RPMI8226 (cell line): ENCODE measurements at places on chromosomes 3 and 15.
A peak's percentile ranks its signal among the peaks of the same experiment; 100 is the strongest.

DNA sequence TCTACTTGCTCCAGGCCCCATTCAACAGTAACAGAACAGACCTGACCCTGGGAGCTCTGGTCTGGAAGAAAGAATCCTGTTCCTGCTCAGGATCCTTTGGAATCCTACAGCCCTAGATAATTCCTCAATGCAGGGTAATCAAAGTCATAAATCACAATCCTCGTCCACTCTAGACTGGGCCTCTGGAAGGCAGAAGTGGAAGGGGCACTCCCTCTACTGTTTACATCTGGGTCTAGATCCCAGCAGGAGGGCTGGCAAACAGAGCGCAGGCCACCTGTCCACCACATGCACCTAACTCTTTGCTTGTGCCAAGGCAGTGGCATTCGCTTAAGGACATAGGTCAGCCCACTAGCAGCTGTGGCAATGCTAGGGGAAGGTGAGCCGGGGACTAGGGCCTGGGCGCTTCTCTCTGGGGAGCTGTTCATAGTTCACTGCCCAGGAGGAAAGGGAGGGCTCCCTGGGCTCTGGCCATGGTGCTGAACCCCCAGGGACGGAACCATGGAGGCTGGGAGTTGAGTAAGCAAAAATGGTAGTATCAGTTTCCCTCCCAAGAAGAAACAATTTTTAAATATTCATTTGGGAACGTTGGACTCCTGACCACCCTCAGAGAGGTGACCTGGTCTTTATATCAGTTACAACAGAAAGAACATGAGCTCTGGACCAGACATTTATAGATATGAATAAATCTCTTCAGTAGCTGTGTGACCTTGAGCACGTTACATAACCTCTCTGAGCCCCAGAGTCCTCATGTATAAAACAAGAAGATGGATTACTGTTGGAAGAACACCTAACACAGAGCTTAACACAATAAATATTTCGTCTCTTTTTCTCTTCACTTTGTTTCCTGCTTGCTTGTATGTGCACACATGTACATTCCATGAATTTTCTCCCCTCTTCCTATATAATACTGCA lies 90.2 kb downstream of the NTRK3 start:
- DNase-seq = peak; percentile 57

DNA sequence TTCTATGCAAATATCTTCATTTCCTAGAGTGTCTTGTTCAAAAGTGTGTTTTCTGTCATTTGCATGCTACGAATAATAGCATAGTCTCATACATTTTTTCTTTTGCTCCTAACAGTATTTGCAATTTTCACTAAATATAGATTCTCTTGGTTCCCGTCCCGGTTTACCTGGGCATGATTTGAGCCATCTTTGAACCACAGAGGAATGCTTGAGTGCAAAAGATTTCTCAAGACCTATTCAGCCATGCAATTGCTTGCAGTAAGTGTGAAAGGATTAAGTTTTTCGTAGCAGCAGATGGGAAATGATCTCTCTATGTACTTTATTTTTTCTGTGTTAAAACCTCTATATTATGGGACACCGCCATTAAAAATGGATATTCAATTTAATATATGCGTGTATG lies 733.0 kb downstream of the ZPLD1 start:
- DNase-seq = no peak

DNA sequence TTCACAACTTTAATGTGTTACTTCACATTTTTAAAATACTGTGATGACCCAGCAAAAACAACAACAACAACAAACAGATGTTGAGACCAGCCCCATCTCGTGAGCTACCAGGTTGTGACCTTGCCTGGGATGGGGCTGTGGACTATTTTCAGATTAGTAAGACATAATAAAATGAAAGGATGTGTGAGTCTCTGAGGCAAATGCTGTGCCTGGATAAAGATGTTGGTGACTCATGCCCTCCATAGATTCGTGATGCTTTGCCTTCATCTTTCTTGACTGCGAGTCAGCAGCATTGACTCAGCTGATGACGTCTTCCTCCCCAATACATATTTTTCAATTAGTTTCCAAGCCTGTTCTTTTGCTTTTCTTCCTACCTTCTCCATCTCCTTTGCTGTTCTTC lies 453.0 kb upstream of the CFAP20DC start:
- DNase-seq = no peak

DNA sequence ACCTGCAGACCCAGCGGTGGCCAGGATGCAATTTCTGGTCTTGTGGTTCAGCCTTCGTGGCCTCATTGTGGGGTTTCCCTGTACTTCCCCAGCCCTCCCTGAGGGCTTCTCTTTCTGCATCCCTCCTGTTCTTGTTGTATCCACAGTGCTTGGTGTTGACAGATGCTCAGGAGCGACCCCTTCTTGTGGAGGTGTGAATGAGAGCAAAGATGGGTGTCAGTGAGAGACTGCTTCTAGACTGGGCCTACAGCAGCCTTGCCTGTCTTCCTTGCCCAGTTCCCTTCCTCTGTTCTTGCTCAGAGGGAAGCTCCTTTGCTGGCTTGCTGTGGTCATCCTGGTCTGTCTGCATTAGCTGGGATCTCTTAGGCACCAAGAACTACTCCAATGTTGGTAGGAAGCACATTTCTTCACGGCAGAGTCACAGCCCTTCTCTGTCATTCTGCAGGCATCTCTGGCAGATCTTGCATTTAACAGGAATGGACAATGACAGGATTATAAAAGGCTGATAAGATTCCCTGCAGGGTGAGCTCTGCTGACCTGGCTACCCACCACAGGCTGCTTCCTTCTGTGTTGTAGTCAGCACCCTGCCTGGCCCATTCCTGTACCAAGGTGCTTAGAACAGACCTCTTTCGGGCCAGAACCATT lies 317.8 kb upstream of the C2CD4B start:
- peak; percentile 70 for DNase-seq

DNA sequence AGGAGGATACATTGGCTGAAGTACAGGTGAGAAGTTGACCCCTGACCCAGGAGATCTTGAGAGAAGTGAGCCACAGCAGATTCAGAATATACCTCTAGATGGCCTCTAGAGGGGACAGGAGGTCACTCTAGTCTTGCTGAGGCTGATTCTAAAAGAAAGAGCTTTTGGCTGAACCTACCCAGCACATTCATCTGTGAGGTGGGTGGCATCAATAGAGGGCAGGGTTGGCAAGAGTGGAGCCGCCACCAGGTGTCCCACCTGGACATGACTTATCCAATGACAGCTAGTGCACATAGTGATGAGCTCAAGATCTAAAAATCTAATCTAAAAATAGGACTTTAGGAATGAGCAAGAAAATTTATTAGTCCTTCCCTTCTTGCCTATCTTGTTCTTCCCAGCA lies 51.6 kb downstream of the CYP19A1 start:
- DNase-seq = peak; percentile 57

DNA sequence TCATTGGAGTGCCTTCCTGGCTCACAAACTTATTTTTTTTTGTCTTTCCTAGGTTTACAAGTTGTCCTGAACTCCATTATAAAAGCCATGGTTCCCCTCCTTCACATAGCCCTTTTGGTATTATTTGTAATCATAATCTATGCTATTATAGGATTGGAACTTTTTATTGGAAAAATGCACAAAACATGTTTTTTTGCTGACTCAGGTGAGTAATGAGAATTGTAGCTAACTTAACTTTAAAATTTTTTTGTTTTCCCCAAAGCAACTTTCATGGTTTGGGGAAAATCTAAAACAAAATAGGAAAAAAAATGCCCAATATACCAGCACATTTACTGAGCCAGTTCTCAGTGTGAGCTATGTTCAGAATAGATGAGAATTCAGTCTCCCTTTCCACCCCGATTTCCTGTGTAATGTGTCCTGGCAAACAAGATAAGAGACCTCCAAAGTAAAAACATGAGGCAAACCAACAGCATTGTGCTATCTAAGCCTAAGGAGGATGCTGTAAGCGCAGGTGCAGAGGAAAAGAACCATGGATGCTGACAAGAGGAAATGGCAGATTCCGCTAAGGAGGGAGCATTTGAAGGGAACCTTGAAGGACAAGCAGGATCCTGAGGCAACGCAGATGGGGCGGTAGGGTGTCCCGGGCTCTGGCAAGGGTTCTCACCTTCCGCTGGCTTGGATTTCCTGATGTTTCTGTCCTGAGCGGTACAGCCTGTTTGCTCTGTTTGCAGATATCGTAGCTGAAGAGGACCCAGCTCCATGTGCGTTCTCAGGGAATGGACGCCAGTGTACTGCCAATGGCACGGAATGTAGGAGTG lies 171.4 kb downstream of the CACNA1D start:
- DNase-seq = no peak

DNA sequence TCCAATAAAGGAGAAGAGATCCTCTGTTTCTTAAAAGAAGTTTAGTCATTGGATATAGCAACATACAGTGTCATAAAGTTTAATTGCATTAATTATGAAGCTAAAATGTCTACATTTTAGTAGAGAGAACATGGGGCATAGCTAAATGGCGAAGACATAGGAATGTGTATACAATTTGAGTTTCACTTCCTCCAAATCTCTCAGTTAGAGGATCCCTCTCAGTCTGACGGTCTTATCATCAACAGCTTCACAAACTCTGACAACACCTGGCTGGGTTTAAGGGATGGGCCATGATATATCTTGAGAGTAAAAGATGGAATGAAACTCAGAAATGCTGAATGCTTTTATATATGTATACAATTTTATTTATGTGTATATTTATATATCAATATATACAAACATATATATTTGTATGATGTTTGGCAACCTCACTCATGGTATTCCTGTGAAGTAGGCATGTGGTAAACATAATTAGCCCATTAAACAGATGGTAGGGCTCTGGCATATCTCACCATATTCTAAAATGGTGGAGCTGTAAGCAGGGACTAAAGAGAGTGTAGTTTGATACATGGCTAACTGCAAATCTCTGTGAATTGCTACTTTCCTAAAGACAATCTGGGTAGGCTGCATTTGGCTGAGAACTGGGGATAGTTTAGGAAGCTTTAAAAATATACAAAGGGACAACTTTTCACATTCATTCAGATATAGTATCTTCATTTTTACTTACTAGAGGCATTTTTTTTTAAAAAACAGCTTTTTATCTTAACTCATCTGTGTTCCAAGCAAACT lies 111.6 kb downstream of the TIGIT start:
- DNase-seq = peak; percentile 23

DNA sequence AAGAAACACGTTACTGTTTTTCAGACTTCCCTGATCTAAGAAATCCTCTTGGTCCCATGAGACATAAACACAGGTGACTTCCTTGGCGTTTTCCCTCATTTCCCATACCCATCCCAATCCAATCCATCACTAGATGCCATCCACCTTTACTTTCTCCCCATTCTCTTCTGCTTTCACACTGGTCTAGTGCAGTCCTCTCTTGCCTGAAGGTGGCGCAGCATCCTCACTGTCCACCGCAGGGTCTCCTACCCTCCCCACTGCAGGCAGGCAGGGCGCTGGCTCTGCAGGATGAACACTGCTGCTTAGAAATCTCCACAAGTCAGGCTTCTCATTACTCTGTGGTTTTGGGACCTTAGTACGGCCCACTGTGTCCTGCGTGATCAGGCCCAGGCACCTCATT lies 58.2 kb downstream of the RAB7A start:
- DNase-seq = no peak

GRCh38 chr15:79505956-79506355 lies 73.8 kb downstream of the MINAR1 start:
- DNase-seq = no peak

GRCh38 chr15:67839929-67840748 lies at the start of gene RNU6-1:
Gene RNU6-1, minus strand, starts transcription at chr15:67840045.
- DNase-seq = peak; percentile 98

DNA sequence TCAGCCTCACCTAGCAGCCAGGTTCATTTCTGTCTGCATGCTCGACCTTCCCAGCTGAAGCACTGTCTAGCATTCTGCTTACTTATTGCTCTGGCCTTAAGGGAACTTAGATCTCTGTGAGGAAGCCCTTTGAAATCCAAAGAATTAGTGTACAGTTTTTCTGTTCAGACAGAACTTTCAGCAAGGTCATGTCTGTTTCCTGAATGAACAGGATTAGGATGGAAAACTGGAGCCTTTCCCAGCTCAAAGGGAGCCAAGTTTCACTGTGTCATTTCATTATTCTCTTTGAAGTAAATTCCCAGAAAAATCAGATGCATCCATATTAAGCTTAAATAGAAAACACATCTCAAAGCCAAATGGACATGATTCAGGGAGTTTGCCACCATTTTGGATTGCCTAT lies 457.3 kb upstream of the KCNMB2 start:
- no peak for DNase-seq

DNA sequence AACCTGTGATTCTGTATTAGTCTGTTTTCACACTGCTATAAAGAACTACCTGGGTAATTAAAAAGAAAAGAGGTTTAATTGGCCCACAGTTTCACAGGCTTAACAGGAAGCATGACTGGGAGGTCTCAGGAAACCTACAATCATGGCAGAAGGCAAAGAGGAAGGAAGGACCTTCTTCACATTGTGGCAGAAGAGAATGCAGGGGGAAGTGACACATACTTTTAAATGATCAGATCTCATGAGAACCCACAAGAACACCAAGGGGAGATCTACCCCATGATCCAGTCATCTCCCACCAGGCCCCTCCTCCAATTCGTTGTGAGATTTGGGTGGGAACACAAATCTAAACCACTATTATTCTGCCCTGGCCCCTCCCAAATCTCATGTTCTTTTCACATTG lies 6.1 kb downstream of the ZKSCAN7 start:
- DNase-seq = no peak

DNA sequence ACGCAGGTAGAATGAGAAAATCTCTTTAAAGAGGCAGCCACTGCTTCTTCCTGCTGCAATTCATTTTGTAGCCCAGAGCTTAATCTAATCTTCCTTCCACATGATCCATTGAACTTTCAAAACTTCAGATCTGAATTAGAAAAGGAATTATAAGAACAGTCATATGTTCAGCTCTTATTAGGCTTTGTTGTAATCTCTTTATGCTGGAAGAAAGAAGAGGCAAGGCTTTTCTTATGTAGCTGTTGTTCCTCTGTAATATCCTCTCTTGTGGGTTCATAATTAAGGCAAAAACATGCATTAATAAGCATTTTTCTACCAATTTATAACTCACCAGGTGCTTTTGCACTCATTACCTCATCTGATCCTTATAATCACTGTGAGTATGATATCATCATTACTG lies 634.9 kb upstream of the CFAP20DC start:
- no peak for DNase-seq

DNA sequence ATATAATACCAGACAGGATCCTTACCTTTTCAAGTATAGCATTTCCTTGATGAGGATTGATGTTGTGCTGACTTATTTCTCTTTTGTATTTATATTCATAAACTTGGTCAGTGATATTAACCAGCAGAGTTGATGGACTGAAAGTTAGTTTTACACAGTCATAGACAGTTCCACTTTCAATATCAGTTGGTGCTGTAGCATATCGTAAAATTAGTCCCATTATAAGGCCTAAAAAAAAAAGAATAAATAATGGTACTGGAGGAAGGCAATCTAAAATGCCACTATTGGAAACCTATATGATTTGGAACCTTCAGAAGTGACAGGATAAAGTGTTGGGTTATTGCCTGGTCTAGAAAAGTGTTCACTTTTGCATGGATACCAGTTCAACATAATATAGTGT lies 16.3 kb downstream of the SLC9A9 start:
- no peak for DNase-seq

DNA sequence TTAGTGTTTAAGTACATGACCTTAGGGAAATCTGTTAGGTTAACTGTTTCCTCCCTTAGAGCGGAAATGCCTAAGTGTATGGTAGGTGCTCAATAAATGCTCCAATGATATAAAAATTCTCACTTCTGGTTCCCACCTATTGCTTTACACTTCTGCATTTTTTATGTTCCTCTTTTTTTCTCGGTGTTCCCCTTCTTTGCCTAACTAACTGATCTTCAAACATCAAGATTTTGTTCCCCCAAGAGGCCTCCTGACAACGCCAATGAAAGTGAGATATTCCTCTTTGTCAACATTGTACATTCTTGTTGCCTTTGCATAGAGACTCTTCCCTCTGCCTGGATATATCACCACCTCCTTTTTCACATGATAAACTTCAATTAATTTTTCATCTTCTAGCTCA lies 17.4 kb downstream of the SLC35A5 start:
- no peak for DNase-seq
